ENCODE measurements at places on chromosomes 11 and 22.
A peak's percentile ranks its signal among the peaks of the same experiment; 100 is the strongest.

DNA sequence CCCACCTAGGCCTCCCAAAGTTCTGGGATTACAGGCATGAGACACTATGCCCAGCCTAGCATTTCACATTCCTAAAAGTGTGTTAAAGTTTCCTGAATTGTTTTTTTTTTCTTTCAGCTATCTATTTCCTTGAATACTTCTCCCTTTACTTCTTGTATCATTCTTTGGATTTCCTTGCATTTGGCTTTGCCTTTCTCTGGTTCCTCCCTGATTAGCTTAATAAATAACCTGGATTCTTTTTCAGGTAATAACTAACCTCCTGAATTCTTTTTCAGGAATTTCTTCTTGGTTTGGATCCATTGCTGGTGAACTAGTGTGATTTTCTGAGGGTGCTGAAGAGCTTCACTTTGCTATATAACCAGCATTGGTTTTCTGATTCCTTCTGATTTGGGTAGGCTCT, 47.9 kb downstream of the MRGPRX2 start:
- DNase-seq: no peak

DNA sequence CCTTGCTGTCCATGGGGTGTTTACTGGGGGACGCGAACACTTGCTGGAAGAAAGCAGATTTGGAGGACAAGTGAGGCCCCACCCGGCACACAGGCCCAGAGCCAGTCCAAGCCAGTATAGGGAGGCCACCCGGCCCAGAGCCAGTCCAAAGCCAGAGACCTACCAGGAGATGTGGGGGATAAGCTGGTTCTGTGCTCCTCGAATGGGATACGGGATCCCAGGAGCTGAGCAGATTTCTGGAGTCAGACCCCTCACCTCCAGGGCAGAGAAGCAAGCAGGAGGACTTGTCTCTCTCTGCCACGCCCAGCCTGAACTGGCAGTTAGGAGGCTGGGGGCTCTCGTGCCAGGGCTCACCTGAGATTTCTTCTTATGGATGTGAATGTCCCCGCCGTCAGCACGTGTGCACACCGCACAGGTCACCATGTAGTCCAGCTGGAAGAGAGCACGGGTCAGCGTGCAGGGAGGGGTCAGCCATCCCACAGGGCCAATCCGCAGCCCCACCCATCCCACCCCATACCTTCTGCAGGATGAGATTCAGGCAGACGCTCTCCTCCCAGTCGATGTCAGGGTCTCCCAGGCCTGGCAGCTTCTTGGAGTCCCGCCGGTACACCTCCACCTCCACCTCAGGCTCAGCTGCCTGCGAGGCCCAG, 35.3 kb downstream of the KIAA0930 start:
- peak; percentile 22 for DNase-seq

DNA sequence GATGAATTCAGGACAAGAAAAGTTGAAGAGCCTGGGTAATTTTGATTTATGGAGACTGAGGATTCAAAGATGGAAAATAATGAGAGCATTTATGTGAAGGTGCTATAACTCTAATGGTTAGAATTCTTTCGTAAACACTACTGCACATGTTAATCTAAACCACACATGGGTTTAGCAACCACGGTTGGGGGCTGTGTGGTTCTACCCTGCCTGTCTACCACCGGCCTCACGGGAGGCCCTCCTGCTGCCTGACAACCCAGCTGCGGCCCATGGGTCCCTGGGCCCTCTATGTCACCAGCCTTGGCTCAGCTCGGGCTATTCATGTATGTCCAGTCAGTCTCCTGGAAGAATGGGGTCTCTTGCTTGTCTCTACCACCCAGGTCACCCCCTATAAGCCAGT, 68.5 kb upstream of the ARFGAP3 start:
- no peak for DNase-seq

DNA sequence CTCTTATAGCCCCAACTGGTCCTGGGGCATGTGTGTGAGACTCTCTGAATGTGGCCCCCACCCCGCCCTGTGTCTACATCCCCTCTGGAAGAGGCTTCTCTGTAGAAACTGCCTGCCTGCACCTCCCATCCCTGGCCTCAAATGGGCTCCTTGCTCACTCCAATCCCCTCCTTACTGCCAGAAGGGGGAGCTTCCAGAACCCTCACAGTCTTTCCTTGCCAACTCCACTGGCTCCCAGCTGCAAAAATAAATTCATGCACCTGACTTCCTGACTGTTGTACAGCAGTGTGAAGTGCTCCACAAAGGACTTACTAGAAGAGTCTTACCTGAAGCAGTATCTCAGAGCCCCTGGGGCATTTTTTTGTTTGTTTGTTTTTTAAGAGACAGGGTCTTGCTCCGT, 15.2 kb upstream of the SERPIND1 start:
- no peak for DNase-seq

DNA sequence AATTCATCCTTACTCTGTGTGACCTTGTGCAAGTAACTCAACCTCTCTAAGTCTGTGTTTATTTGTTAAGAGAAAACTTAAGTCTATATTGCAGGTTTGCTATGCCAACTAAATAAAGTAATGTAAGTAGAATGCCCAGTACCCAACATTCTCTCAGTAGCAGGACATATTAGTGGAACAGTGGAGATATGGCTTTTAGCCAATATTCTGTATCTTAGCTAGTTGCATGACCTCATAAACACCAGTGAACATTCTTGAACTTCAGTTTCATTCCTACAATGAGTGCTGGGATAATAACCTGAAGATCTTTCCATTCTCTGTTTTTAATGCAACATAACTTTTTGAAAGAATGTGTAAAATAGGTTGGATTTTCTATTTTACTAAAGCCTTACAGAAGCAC, 77.0 kb downstream of the RAB38 start:
- no peak for DNase-seq

DNA sequence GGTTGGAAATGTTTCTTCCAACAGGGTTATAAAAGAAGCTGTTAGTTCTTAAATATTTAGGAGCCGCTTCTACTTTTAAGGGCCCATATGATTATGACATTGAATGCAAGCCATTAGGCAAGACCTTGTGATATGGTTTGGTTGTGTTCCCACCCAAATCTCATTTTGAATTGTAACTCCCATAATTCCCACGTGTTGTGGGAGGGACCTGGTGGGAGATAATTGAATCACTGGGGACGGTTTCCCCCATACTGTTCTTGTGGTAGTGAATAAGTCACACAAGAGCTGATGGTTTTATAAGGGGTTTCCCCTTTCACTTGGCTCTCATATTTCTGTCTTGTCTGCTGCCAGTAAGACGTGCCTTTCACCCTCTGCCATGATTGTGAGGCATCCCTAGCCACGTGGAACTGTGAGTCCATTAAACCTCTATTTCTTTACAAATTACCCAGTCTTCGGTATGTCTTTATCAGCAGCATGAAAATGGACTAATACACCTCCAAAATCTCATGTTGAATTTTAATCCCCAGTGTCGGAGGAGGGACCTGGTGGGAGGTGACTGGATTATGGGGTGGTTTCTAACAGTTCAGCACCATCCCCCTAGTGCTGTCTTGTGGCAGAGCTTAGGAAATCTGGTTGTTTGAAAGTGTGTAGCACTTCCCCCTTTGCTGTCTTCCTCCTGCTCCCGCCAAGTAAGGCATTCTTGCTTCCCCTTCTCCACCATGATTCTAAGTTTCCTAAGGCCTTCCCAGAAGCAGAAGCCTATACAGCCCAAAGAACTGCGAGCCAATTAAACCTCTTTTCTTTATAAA, 4.3 kb downstream of the CD59 start:
- no peak for DNase-seq

DNA sequence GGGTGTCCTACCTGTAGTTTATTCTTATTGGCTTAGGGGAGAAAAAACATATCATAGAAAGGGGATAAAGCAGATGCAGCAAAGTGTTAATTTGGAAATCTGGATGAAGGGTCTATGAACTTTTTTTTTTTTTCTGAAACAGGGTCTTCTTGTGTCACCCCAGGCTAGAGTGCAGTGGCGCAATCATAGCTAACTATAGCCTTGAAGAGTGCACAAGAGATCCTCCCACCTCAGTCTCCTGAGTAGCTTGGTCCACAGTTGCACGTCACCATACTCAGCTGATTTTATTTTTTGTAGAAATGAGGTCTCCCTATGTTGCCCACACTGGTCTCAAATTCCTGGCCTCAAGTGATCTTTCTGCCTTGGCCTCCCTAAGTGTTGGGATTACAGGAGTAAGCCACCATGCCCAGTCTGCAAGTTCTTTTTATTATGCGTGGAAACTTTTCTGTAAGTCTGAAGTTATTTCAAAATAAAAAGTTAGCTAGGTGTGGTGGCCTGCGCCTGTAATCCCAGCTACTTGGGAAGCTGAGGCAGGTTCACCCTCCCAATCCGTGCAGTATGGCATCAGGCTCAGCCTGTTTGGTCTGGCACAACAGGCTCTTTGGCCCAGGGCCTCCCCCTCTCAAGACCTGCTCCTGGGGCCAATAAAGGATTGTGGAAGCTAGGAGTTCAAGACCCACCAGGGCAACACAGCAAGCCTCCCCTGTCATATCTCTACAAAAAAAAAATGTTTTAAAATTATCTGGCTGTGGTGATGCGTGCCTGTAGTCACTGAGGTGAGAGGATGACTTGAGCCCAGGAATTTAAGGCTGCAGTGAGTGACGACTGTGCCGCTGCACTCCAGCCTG, 111.9 kb downstream of the MED15 start:
- no peak for DNase-seq

DNA sequence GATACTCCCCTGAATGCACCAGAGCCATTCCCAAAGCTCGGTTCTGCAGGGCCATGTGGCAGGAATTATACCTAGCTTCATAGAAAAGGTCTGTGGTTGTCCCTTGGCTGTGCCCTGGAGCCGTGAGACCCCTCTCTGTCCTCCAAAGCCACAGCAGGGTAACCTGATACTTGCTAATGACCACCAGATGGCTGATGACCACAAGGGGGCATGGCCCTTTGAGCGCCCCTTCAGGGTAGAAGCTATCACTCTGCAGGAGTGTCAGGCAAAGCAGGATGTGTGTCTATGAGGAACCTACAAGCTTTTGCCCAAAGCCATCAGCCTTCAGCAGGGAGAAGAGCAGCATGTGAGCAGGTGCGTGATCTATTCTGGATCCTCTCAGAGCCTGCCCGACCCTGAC, 95.3 kb downstream of the NTM start:
- no peak for DNase-seq

GRCh38 chr11:86919557-86920210, 35.5 kb downstream of the FZD4 start:
- DNase-seq: no peak

- DNase-seq: no peak
Measured at GRCh38 chr22:30460147-30460546, 11.7 kb downstream of the SEC14L3 start.

DNA sequence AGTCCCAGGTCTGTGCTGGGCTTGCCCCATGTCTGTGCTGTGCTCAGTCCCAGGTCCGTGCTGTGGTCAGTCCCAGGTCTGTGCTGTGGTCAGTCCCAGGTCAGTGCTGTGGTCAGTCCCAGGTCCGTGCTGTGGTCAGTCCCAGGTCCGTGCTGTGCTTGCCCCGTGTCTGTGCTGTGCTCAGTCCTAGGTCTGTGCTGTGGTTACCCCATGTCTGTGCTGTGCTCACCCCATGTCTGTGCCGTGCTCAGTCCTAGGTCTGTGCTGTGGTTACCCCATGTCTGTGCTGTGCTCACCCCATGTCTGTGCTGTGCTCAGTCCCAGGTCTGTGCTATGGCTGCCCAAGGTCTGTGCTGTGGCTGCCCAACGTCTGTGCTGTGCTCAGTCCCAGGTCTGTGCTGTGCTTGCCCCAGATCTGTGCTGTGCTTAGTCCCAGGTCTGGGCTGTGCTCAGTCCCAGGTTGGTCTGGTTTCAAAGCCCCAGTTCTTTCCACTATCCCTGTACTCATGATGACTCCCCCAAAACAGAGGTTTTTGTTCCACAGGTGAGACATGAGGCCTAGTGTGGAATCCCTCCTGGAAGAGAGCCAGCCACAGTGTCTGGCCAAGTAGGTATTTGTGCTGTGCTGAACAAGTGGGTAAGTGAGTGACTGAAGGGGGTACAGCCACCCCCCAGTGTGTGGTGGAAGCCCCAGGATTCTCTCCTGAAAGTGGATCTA, 34.8 kb downstream of the IRAG1 start:
- DNase-seq: no peak

GRCh38 chr11:280706-281485, 2.7 kb downstream of the NLRP6 start:
- peak; percentile 63 for DNase-seq

- no peak for DNase-seq
Measured at GRCh38 chr11:123841174-123841573, 35.0 kb upstream of the OR6M1 start.

DNA sequence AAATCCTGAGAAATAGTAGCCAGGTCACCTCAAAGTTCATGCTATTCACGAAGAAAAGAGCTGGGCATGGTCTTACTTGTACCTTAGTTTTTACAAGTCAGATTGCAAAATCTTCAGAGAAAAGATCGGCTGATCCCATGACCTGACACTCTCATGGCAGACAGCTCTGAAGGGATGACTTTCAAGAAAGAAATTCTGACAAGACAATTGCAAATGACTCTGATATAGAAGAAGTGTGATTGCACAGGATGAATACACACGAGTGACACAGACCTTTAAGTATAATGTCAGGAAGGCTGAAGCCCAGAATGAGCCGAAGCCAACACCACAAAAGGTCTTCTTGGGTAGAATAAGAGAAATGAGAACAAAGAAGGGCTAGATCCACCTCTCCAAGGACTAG, 59.4 kb upstream of the DRD2 start:
- DNase-seq: no peak

DNA sequence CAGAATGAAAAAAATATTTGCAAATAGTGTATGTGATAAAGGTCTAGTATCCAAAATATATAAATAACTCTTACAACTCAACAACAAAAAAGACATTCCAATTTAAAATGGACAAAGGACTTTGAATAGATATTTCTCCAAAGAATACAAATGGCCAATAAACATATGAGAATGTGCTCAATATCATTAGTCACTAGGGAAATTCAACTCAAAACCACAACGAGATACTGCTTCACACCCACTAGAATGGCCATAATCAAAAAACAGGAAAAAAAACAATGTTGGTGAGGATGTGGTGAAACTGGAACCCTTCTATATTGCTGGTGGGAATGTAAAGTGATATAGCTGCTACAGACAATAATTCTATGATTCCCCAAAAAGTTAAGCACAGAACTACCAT, 38.6 kb upstream of the RPS13 start:
- no peak for DNase-seq

DNA sequence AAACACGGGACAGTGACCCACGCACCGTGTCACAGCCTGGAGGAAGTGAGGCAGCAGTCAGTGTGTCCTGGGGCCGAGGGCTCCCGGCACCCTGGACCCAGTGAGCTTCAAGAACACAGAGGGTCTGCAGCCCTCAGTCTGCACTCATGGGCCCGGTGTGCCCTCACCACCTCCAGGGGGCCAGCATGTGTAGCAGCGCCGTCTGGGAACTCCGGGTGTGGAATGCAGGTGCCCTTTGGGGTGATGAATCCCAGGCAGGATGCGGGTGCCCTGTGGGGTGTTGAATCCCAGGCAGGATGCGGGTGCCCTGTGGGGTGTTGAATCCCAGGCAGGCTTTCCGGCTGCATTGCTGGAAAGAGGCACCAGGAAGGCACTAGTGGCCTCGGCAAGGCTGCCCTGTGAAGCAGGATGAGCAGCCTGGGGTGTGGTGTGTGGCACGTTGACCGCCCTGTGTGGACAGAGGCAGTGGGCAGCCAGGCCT, 1399.9 kb downstream of the BRD1 start:
- DNase-seq: no peak

GRCh38 chr11:65977621-65978390, 16.3 kb downstream of the SART1 start:
- DNase-seq: no peak

GRCh38 chr11:59680287-59681154, 11.7 kb upstream of the PATL1 start:
- peak; percentile 61 for DNase-seq

- no peak for DNase-seq
Measured at GRCh38 chr11:116177521-116178210, 595.1 kb downstream of the BUD13 start.
